Bronchial epithelial cell (primary cell): ENCODE measurements at places on chromosomes 5 and 9. TPM values are rescaled to one million over a fixed set of nuclear protein-coding genes. Genes with fewer than 3 reads are reported as not detected.

DNA sequence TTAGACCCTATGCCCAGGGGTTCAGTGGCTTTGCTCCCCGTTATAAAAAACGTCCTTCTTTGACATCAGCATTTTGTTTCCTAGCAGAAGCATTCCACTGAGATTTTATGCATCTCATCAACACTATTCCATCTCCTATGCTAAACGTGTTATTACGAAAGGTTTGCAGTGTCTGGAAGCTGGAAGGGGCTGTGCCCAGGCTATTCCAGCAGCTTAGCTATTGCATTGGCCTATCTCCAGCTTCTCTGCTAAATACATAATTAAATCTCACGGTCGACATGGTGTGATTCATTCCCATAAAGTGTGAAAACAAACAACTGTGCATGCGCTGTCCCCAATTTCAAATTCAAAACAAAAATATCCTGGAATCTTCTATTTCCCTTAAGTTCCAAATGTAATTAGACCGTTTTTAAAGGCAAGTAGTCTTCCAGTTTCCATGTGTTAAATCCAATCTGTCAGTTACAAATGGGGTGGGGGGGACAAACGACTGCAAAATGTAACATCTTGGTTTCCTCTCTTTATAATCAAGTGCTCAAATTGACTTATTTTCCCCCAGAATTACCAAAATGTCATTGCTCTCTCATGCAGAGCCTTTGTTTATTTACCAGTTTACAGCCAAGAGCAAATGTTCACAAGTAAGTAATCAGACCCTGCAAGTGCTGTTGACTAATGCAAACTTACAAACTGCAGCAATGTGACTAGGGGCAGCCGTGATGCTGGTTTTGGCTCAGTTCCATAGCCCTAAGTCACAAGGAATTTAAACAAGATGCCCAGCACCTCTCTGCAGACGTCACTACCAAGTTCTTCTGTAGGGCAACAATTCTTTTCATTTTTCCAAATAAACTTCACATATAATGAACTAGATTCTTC is 212.3 kb upstream of the RORB start:
- DNase-seq: peak; percentile 39

- no peak for DNase-seq
These were observed 39.1 kb downstream of the ERMP1 start for GRCh38 chr9:5793812-5794211.

DNA sequence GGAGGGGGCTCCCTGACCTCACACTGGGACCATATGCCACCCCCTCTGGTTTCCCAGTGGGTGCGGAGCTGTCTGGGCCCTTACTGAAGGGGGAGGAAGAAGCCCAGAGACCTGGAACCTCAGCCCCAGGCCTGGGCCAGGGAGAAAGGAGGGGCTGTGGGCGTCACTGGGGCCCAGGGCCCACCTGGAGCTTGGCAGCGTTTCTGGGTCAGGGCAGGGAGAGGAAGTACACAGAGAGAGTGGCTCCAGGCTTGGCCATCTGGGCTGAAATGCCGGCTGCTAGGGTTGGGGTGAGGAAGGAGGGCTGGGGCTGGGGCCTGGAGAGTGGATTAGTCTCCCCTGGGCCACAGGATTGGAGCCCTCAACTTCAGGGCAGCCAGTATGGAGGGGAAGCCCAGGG is 6.4 kb upstream of the DAB2IP start:
- no peak for DNase-seq

- DNase-seq: peak; percentile 96
These were observed 81.3 kb downstream of the GADD45G start for GRCh38 chr9:89686126-89686525.

- no peak for DNase-seq
These were observed 30.4 kb upstream of the NKX2-5 start for GRCh38 chr5:173265433-173265832.

DNA sequence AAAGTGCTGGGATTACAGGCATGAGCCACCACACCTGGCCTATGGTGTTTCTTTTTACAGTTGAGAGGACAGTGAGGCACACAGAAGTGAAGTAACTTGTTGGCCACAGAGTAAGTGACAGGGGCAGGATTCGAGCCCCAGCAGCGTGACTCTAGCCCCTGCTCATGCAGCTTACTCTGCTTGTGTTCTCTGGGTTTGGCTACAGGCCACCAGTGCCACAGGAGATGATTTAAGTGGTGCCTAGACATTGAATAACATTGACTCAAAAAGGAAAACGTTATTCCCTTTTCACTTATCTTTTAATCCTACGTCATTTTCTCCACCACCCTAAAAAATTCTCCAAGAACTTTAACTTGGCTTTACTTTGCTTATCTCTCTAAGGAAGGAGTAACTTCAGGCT is 61.4 kb downstream of the SNX24 start:
- no peak for DNase-seq

DNA sequence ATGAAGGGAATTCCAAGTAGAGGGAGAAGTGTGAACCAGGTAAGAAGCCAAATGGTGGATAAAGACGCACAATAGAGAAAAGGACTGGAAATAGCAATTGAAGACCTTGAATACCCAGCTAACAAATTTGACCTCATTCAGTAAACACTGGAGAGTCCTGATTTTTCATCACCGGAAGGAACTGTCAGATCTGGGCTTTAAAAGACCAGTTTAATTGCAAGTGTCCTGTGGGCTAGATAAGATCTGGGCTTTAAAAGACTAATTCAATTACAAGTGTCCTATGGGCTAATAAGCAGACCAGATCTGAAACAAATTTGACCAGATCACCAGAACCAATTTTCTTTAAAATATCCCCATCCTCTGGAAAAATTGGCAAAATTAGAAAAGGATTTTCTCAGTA is 380.0 kb downstream of the ACTL7B start:
- no peak for DNase-seq

DNA sequence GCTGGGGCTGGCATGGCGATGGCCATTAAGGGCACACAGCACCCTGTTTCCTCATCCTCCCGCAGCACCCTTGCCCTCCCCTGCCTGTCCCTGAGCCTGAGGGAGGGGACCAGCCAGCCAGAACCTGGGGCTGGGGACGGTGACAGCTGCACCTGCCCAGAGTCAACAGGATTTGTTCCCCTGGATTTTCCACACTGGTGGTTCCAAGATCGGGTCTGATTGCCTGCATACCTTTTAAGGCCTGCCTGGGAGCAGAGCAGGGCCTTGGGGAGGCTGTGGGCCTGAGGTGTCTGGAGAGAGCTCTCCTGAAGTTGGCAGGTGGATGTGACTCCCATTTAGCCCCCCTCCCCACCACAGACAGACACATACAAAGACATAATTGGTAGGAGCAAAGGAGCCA is 61.0 kb upstream of the C5orf58 start:
- no peak for DNase-seq

- DNase-seq: no peak
These were observed 88.0 kb downstream of the NLN start for GRCh38 chr5:65809817-65810531.

- DNase-seq: no peak
These were observed 34.0 kb downstream of the PDGFRB start for GRCh38 chr5:150121448-150122157.

DNA sequence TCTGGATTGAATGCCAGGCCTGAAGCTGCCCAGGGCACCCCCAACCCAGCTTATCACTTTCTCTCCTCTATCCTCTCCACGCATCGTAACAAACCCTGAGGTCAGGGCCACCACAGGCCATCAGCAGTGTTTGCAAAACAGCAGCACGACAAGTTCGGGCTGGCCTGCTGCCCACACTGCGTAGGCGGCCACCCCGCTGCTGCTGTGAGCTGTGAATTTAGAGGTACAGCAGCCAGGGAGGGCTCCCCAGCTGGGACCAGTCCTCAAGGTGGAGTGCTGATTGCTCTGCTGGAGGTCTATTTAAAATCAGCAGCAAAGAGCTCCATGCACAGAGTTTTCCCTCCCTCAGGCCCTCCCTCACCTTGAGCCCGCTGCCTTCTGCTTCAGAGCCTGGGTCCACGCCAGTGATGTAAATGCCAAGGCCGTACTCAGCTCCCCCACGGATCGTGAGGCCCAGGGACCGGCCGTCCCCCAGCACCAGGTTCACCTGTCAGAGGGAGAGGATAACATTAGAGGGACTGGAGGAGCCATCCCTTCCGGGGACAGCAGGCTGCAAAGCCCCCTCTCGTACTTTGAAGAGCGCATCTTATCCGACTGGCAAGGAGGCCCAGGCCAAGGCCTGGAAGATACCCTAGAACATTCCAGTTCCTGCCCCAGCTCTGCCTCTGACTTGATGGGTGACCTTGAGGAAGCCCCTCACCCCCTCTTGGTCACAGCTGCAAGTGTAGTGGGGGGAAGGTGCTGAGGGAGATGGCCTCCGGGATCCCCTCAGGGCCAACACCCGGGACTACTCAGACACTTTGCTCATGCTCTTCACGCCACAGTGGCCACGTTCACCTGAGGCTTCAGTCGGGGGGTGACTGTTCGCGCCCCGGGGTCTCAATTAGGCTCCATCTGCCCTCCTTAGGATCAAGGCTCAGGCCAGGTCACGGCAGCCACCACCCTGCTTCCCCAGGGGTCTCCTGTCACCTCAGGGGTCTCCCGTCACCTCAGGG is 39.1 kb downstream of the WHRN start:
- peak; percentile 32 for DNase-seq

- DNase-seq: no peak
These were observed 223.8 kb downstream of the HSPA4 start for GRCh38 chr5:133275631-133276030.

- no peak for DNase-seq
These were observed 270.1 kb upstream of the PTGER4 start for GRCh38 chr5:40409601-40410000.

- peak; percentile 19 for DNase-seq
These were observed 6.8 kb upstream of the TOR2A start for GRCh38 chr9:127741831-127742434.

DNA sequence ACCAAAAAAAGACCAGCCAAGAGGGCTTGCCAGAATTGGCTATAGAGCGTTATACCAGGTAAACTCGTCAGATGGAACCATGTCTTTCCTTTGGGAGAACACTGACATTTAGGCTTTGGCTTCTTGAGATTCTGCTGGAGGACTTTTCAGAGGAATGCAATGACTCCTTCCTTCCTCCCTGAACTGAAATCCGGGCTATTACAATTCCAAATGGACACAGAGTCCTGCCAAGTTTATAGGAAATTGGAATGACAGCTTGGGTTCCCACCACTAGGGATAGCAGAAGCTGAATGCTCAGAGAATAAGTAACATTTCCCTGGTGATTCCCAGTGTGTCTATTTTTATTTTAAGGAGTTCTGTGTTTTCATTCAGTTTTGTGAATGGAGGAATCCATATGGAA is 143.0 kb downstream of the FGF1 start:
- no peak for DNase-seq

- no peak for DNase-seq
These were observed 40.0 kb downstream of the HRH2 start for GRCh38 chr5:175697846-175698245.

DNA sequence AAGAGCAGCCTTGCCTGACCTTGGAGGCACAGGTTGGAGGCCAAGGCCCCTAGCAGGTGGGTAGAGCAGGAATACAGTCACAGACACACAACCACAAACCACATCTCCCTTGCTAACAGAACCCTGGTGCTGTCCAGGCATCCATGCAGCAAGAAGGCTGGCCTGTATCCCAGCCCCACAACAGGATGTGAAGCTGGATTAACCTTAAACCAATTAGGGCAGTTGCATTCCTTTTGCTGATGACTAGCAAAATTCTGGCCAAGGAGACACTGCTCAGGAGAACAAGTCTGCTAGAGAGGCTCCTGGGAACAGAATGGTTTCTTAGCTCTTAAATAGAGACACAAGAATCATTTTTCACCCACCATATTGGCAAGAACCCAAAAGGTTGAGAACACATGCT is 97.8 kb downstream of the C5orf15 start:
- DNase-seq: peak; percentile 2

GRCh38 chr5:148639081-148639480 is 15.2 kb downstream of the HTR4 start:
- no peak for DNase-seq

GRCh38 chr9:76067696-76068095 is 177.2 kb downstream of the PCSK5 start:
- no peak for DNase-seq

DNA sequence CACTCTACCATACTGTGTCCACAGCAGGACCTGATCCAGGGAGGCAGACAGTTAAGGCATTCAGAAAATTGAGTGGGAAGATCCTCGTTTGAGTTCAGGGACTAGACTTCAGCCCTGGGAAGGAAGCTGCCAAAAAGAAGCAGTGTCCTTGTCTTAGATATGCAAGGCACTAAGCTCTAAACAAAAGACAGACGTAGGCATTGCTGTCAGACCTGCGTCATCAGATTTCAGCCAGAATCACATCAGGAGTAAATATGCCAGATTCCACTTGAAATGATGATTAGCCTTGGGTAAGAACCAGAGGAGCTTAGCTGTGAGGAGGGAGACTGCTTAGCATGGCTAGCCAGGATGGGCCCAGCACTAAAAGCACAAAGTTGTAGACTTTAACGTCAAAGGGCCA is 56.7 kb downstream of the MAMDC2 start:
- DNase-seq: no peak

- no peak for DNase-seq
These were observed 89.9 kb downstream of the SIL1 start for GRCh38 chr5:139108063-139108824.

GRCh38 chr5:53820119-53820801 is 259.8 kb downstream of the NDUFS4 start:
- DNase-seq: no peak

DNA sequence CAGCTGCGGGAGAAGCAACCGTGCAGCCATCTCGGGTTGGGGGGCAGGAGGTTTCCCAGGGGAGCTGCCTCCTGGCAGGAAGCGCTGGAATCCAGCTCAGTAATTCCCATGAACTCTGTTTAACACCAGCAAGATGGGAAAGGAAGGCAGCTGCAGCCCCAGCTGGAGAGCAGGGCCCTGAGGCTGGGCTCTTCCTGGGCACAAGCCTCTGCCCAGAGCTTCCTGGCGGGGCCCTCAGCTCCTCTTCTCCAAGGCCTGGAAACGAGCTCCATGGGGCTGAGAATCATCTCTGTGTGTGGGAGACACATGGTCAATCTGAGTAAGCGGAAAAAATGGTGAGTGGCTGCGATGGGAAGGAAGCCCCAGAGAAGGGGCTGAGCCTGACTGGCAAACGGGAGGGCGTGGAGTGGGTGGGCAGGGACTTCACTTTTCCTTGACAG is 6.3 kb downstream of the MRPL36 start:
- DNase-seq: no peak

GRCh38 chr5:57420801-57421200 is 61.8 kb downstream of the ACTBL2 start:
- DNase-seq: peak; percentile 29

- no peak for DNase-seq
These were observed 64.8 kb downstream of the HSPA4 start for GRCh38 chr5:133116601-133117000.

GRCh38 chr5:67659288-67659687 is 462.7 kb upstream of the CD180 start:
- peak; percentile 41 for DNase-seq

The SLC25A48 gene
- not detected in 2 replicates for total RNA-seq

The PCDH1 gene
- total RNA-seq: 85.3 and 140 TPM in 2 replicates

The ANKRD18B gene
- total RNA-seq: 5.8 and 6.0 TPM in 2 replicates

The GFI1B gene
- not detected in 2 replicates for total RNA-seq

The FOXD4L3 gene
- not detected in 2 replicates for total RNA-seq

The FBP1 gene
- 0.13 TPM in 1 of 2 replicates, not detected in the other for total RNA-seq
